Activated effector memory CD4-positive, alpha-beta T cell treated with anti-CD3 and anti-CD28 coated beads, Interleukin-2, amount 50 U/mL, for 16 hours (primary cell): ENCODE measurements at places on chromosomes 4 and X.

GRCh38 chr4:46850026-46850425 lies 59.0 kb downstream of the COX7B2 start:
- DNase-seq = no peak

GRCh38 chrX:40083120-40083978 lies 14.4 kb downstream of the BCOR start:
- DNase-seq = no peak

DNA sequence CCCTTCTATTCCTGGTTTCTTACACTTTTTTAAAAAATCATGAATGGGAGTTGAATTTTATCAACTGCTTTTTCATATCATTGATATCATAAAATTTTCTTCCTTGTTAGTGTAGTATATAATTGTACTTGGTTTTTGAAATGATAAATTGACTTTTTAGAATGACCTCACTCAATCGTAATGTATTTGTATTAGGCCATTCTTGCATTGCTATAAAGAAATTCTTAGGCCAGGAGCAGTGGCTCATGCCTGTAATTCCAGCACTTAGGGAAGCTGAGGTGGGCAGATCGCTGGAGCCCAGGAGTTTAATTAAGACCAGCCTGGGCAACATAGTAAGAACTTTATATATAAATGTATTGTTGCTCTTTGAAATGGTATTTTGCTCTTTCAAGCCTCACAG lies 6.3 kb downstream of the EXOC1 start:
- DNase-seq = no peak

DNA sequence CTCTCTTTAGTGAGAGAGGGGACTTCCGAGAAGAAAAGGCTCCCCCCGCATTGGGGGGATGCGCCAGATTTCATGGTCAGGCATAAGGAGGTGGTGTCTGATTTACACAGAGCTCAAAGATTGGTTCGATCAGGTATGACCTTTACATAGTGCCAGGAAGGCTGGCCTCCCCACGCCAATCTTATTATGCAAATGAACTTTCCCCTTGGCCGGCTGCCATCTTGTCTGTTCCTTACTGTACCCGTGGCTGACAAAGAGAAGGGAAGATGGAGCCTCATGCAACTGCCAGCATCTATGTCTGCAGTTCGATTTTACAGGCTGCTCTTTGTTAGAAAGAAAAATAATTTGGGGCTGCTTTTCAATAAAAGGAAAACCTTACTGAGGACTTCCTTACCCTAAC lies 197.2 kb downstream of the GPM6A start:
- DNase-seq = no peak

DNA sequence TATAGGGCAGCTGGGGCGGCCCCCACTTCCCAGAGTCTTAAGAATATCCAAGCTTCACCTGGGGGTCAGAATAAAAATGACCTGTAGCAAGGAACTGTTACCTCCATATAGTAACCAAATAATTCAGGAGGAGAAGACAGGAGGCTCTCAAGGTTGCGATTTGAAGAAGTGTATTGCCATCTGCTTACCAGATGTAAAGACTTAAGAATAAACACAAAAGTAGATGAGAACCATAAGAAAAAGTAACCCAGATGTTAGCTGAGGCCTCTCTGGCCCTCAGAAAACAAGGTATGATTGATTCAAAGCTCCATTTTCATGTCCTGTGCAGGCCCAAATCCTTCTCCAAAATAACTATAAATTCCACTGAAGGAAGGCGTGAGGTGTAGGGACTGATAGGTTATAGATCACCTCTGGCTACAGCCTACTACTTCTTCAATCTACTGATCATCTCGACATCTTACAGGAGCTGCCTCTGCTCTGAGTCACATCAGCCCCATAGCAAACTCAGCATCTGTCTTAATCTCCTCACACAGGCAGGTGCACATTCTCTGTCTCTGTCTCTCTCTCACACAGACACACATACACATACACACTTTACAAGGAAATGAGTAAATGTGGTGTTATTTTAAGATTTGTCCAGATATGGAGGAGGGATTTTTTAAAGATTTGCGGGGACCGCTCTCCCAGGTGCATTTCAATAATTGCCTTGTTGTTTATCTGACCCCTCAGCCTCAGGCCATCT lies 193.9 kb upstream of the EDNRA start:
- no peak for DNase-seq

GRCh38 chr4:36786519-36786918 lies 458.0 kb upstream of the NWD2 start:
- DNase-seq = no peak

DNA sequence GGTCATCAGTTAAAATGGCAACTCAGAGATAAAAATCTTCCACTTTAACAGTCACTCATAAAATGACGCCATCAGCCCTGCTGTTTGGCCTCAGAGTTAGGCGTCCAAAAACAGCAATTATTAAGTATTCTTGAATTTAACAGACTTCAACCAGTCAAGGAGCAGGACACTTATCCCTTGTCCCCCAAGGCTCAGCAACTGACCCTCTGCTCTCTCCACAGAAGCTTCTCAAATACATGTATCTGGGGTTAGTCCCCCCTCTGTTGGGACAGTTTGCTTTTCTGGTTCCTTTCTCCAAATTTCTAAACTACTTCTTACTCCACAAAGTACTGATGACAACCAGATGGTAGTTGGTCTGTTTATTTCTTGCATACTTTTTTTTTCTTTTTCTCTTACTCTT lies 54.4 kb downstream of the SOD3 start:
- no peak for DNase-seq

GRCh38 chr4:53990641-53991040 lies 73.8 kb downstream of the CHIC2 start:
- no peak for DNase-seq

- no peak for DNase-seq
These were observed 49.2 kb downstream of the CCKAR start for GRCh38 chr4:26441102-26441501.

GRCh38 chrX:135988245-135988644 lies 3.0 kb downstream of the SLC9A6 start:
- no peak for DNase-seq

DNA sequence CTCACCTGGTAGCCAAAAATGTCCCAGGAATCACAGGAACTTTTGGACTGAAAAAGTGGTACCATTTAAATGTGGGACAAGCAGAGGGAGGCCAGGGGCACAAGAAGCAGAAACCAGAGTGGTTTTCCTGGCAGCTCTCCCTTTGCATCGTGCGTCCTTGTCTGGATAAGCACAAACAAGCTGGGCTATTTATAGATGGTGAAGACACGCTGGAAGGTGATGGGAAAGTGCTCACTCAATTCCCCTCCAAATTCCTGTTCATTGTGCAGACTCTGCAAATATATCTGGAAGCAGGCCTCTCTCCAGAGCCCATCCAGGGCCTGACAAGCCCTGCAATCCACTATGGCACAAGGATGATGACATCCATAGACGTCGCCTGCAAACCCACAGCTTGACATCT lies 63.6 kb upstream of the MAP3K15 start:
- DNase-seq = no peak

DNA sequence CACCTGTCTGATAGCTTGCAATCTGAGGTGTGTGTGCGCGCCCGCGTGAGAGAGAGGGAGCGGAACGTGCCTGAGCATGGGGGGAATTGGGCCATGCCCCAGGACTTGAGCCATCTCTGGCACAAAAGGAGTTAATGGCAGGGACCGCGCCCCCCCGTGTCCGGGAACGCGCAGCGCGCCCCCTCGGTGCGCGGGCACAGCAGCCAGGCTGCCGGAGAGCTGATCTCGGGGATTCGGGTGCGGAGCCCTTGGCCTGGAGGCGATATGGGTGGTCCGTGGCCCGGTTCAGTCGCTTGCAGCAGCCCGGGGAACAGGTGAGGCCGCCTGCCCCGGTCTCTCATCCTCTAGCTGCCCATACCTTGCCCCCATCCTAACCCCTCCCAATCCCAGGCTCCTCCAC lies at the start of gene NLGN3:
TSS of gene NLGN3 (plus strand) at position 191 of the 400 bp plus-strand sequence. CDS start 2,909 bp downstream, outside the sequence.
- DNase-seq = no peak

DNA sequence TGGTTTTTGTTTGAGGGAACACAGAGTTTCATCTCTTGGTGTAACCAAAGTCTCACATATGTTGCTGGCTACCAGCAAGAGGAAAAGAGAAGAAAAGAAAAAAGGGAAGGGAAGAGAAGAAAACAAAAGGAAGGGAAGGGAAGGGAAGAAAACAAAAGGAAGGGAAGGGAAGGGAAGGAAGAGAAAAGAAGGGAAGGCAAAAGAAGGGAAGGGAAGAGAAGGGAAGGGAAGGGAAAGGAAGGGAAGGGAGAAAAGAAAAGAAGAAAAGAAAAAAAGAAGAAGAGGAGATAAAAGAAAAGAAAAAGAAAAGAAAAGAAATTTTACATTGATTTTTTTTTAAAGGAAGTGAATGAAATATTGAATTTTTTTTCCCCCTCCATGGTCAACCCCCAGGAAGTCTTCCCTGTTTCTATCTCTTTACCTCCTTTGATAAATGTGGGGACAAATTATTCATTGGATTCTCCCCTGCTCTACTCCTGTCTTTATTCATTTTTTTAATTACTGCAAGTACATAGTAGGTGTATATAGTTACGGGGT lies 228.0 kb downstream of the SHOX start:
- DNase-seq = no peak

GRCh38 chr4:71830497-71831190 lies 46.8 kb upstream of the GC start:
- DNase-seq = no peak

DNA sequence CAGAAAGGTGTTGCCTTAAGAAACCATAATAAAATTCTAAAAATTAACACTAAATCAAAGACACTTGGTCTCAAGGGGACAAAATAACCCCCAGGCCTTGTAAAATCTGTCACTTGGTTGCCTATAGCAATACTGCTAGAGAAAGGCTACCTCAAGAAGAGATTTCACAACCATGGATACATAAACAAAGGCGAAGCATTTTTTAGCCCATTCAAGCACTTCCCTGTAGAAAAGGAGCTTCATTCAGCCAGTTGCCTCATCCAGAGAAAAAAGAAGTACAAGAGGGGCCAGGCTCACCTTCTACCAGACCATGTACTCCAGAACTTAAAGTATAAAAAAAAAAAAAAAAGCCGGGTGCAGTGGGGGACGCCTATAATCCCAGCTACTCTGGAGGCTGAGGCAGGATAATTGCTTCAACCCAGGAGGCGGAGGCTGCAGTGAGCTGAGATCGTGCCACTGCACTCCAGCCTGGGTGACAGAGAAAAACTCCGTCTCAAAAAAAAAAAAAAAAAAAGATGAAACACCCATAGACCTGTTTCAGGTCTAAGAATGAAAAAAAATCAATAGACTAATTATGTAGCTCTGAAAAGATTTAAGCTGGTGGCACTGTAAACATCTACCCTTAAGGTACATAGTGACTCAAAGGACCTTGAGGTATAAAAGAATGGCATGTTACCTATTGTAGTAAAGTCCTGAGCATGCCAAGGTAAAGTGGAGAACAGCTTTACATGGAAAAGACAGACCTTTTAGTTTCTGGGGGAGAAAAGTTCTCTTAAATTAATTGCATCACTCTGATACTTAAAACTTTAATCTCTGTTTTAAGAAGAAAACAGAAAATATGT lies 18.0 kb downstream of the RUFY3 start:
- DNase-seq = no peak

DNA sequence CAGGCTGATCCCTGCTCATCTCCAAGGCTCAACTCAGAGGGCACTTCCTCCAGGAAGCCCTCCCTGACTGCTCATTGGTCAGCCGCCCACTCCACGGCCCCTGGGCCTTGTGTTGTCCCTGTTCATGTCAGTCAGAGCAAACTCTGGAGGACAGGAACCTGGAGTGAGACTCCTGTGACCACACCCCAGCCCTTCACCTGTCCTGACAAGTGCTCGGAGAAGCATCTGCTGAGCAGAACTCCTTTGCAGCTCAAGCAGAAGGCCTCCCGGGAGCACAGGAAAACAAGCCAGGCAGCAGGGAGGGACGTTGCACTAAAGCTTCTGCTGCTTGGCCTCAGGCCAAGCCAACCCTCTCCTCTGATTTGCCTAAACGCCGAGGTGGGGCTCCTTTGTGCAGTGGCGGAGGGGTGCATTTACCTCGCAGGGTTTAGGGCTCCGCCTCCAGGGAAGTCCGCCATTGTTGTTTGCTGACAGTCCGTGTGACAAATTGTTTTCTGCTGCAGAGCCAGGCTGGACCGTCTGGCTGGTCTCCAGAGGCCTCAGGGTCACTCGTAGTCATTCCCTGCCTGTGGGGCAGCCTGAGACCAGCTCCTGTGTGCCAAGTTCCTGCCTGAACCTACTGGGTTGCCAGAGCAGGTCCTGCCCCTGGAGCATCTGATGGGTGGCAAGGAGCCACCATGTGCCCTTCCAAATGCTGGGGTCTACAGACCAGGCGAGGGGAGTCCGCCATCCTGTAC lies 61.8 kb downstream of the C4orf50 start:
- peak; percentile 34 for DNase-seq

DNA sequence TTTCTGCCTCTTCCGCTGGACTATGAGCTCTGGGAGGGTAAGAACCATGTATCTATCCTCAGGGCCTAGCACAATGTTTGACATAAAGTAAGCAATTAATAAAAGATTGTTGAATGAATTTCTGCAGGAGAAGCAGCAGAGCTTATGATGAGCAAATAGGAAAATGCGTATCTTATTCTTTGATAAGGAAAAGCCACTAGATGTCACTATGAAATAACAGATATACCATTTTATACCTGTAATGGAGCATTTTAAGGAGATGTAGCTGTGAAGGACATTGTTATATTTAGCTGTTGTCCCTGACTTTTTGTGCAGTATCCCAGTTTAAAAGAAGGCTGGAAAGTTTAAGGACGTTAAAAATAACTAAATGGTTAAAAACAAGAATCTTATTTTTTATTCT lies 147.2 kb upstream of the MBNL3 start:
- DNase-seq = no peak

DNA sequence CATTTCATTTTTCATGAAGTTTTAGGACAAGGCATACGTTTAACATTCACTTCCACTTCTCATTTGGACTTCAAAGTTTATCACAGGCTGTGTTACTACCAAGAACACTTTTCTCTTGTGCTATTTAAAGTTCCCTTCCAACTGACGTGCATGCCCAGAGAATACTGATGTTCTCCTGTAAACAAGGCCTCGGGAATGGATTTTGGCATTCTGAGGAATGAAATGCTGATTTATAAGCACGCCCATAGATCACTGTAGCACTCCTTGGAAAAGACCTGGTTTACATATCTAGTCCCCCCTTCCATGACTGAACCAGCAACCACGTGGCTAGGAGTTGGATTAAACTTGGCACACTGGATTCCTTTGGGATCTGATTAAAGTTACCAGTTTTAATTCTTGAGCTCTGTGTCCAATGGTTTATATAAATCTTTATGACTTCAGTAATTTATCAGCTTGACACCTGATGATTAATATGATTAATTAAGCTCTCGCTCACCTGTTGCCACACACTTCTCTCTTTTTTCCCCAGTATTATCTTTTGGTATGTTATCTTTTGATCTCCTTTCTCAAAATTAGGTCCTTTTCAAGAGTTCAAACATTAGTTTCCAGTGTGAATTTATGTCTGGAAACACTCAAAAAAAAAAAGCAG lies 122.4 kb upstream of the HAND2 start:
- DNase-seq = no peak

- DNase-seq = no peak
These were observed 5.4 kb downstream of the KLHL5 start for GRCh38 chr4:39067451-39067850.

GRCh38 chrX:34341258-34341657 lies 209.1 kb upstream of the FAM47A start:
- no peak for DNase-seq
